Skeletal muscle tissue (tissue), 5 donors: ENCODE measurements at places on chromosomes 7 and 10. TPM values are rescaled to one million over a fixed set of nuclear protein-coding genes. Genes with fewer than 3 reads are reported as not detected.

Gene FGFBP3
- 1.6 TPM for total RNA-seq

Gene UBN2
- 11.5 TPM for total RNA-seq

Gene LIPJ
- total RNA-seq = 0.52 TPM

Gene SLC26A5
- total RNA-seq = not detected

Gene FAM25C
- total RNA-seq = not detected

Gene TMEM26
- total RNA-seq = 15.7 TPM

Gene SVIL
- 153 TPM for total RNA-seq

Gene ZNF365
- total RNA-seq = under 0.01 TPM

Gene TSPAN15
- total RNA-seq = 72.0 TPM

Gene TMEM140
- 1.6 TPM for total RNA-seq
